ENCODE measurements at places on chromosomes 7 and 10.

DNA sequence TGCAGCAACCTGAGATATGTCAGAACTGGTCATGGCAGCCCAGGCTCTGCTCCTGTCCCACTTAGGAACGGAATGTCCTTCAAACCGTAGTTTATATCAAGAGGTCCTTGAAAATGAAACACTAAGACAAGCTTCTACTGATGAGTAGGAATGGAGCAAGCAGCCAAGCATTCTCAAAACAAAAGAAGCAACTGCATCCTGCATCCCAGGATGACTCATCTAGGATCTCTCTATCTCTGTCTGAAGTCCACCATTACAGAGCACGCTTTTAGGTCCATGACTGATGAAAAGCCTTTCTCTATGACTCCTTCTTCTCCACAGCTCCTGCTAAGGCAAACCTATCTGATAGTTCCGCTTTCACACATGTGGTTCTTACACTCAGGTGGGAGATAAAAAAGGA, 16.3 kb downstream of the MBL2 start:
- DNase-seq, result no peak

- DNase-seq, result no peak
These were observed 258.0 kb downstream of the ELFN1 start for GRCh38 chr7:1927937-1928644.

DNA sequence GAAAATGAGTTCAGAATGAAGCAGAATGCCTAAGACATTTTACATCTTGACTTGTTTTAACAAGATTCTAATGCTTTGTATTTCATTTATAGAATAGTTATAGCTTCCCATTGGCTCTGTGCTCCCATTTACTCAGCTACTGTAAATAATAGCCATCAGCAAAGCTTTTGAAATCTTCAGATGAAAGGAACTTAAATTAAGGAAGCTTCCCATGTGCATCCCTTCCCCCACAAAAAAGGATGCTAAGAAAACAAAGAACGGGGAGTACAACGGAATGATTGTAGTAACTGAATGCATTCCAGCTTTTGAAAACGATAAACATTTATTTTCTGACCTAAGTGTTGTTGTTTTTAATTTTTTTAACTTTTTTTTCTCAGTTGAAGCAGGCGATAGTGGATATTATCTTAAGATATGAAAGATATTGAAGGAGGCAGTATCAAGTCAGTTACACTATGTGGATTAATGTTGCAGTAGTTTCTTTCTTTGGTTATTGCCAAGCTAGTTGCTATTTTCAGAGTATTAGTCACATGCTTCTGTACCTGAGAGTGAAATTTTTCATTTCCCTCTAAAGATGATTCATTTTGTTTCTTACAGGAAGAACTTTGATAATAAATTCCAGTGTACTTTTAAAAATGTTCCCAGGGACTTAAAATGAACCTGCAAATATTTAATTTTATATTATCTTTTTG, 129.2 kb downstream of the KCND2 start:
- DNase-seq, result peak; percentile 50

- DNase-seq, result no peak
These were observed 45.8 kb downstream of the NRF1 start for GRCh38 chr7:129657363-129657762.

DNA sequence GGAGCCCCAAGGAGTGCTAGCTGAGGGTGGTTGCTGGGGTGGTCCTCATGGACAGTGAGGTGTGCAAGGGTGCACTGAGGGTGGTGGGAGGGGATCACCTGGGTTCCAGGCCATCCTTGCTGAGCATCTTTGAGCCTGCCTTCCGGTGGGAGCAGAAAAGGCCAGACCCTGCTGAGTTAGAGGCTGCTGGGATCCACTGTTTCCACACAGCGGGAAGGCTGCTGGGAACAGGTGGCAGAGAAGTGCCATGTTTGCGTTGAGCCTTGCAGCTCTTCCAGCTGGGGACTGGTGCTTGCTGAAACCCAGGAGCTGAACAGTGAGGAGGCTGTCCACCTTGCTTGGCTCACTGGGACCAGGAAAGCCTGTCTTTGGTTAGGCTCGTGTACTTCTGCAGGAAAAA, 34.9 kb downstream of the PRF1 start:
- DNase-seq, result no peak

DNA sequence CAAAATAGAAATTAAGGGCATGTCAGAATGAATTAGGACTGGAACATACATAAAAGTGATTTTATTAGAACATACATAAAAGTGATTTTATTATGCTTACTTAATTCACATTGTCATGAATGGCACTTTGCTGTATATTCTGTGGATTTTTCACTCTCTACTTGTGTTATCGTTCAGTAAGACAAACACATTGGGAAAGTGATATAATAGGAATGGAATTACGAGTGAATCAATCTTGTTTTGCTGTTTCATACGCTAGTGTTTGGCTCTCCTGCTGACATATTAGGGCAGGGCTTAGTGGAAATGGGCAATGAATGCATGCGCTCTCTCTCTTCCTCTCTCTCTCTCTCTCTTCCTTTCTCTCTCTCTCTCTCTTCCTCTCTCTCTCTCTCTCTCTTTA, 561.1 kb downstream of the ACTR3B start:
- DNase-seq, result no peak

GRCh38 chr10:93746844-93747284, 10.9 kb upstream of the LGI1 start:
- peak; percentile 87 for DNase-seq

GRCh38 chr10:63446716-63447440, 18.9 kb downstream of the JMJD1C start:
- no peak for DNase-seq
